ENCODE measurements at places on chromosomes 13 and 19.

DNA sequence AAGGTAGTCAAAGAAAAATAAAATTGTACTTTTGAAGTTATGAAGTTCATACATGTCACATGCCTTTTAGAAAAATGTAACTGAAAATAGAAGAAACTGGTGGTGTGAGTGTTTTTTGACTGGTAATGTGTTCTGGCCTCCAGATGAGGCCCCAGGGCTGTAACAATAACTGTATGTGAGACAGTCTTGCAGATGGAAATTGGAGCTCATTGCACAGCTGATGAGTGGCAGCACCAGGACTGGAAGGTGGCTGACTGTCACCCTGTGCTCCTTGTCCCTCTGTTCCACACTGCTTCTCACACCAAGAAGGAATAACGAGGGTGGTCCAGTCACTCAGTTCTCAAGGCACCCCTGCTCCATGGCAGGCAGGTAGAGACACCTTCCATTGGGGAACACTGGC lies 215.6 kb downstream of the SLC7A1 start:
- no peak for DNase-seq

DNA sequence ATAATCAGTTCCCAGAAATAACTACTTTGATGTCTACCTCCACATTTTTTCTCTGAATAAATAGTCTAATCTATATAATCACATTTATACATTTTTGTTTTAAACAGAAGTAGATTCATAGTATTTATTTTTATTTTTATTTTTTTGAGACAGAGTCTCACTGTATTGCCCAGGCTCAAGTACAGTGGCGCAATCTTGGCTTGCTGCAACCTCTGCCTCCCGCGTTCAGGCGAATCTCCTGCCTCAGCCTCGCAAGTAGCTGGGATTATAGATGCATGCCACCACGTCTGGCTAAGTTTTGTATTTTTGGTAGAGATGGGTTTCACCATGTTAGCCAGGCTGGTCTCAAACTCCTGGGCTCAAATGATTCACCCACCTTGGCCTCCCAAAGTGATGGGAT lies 16.7 kb downstream of the TM9SF2 start:
- no peak for DNase-seq

GRCh38 chr19:50638600-50638999 lies 1.1 kb downstream of the SYT3 start:
- no peak for DNase-seq

DNA sequence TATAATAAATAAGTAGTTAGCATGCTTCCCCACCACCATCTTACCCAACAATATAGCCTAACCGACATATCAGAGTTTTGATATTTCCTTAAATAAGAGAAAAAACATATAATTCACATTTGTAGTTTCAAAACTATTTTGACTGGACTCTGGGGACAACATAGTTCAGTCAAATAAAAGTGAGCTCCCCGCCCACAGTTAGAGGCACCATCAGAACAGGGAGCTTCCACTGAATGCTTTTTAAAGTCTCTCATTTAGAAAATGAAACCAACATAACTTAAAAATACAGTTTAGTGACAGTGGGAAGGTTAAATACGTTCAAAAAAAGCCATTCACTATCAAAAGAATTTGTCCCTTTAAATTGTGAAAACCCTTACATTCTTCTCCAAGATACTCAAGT lies 92.8 kb downstream of the EPSTI1 start:
- no peak for DNase-seq

GRCh38 chr13:20377720-20378119 lies 145.6 kb upstream of the GJB6 start:
- no peak for DNase-seq

- peak; percentile 48 for DNase-seq
Observed at GRCh38 chr13:107211073-107211472, 643.1 kb upstream of the ARGLU1 start.

All from iPS DF 6.9 (cell line).